ENCODE measurements at places on chromosomes 7 and 10.

DNA sequence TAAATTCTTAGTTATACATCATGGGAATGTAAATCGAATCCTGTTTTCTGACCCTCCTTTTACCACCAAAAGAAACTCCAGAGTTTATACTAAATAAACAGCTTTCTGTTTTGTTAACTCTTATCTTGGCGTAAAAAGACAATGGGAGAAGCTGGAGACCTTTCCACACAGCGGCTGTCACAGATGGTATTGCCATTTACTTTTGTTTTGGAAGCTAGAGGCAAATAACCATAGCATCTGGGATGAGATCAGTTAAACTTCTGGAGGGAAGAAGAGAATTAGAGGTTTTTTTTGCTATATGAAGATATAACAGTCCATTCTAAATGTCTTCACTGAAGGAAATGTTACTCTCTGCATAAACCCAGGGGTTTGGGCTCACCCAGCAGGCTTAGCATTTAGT lies 258.9 kb downstream of the REEP3 start:
- no peak for DNase-seq

GRCh38 chr7:17535776-17536175 lies 237.3 kb downstream of the AHR start:
- no peak for DNase-seq

GRCh38 chr7:137846549-137846826 lies 286 bp downstream of the DGKI start:
- no peak for DNase-seq

GRCh38 chr10:113957013-113957412 lies 86.7 kb upstream of the ADRB1 start:
- DNase-seq, result no peak

DNA sequence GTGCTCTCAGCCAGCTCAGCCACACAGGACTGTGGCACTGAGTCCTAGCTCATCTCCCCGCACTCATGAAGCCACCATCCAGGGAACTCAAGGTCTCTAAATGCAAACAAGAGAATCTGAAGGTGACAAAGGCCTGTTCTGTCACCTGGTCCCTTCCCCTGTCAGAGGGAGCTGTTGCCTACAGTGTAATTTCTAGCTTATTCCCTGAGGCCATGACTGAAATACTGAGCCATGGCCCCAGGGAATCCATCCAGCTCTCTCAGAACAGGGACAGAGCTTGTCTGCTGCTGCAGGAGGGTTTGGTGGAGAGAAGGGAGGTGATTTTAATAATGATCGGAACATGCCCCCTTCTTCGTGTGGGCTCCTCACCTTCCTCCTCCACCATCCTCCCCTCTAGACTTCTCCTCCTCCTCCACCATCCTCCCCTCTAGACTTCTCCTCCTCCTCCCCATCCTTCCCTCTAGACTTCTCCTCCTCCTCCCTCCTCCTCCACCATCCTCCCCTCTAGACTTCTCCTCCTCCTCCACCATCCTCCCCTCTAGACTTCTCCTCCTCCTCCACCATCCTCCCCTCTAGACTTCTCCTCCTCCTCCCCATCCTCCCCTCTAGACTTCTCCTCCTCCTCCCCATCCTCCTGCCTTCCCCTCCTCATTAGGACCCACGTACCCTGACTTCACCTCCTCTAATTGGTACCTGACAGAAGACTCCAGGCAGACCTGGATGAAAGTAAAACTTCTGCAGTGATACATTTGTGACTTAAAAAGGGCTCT lies 338.0 kb upstream of the MKI67 start:
- no peak for DNase-seq

GRCh38 chr10:20858292-20859124 lies 38.6 kb downstream of the NEBL start:
- DNase-seq, result no peak

All from stimulated activated CD8-positive, alpha-beta memory T cell treated with anti-CD3 and anti-CD28 coated beads, Interleukin-4, amount 100 ng/mL, for 1 hour (primary cell).